ENCODE measurements at places on chromosomes 3 and 15.

DNA sequence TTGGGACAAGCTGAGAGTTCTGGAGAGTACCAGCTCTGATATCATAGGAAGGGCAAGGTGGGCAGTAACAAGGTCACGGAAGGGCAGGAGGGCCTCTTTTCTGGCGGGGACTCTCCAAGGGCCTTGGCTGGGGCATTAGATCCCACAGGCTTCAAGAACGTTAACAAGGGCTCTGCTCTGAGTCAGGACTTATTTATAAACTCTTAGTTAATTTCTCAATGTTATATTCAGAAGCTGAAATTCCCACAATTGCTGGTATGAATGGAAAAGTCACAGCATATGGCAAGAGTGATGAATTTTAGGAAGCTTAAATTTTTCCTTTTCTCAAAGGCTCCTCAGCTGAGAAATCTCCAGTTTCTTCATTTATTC lies 320.2 kb upstream of the TBC1D5 start:
- DNase-seq, result no peak

- DNase-seq, result peak; percentile 23
These were observed 55.8 kb downstream of the PRKCI start for GRCh38 chr3:170277833-170278580.

DNA sequence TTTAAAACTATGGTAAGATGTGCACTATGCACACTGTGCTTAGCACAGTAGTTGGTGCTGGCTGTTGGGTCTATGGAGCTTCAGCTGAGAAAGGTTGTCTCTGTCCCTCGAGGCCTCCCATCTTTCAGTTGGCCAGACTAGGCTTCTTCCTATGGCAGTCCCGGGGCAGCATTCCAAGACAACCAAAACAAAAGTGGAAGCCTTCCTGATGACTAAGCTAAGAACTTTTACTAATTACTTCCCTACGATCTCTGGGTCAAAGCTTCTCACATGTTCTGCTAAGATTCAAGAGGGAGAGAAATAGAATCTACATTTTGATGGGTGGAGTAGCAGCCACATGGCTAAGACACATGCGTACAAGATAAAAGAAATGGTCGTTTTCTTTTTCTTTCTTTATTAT lies 342.8 kb downstream of the TUSC7 start:
- DNase-seq, result peak; percentile 73

DNA sequence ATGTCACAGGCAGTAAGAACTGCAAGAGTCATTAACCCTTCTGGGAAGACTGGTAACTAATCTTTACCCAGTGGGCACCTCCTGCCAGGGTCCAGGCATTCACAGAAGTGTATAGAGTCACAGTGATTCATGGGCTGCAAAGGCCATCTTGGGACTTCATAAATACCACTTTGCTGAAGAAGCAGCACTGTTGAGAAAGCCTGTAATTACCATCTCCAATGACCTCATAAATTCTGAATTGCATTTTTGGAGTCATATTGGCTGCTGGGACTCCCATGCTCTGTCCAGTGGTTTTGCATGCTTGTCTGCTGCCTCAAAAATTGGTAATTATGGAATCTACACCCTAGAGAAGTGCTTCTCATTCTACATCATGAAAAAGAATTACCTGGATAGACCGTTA lies 837.2 kb downstream of the NTRK3 start:
- no peak for DNase-seq

DNA sequence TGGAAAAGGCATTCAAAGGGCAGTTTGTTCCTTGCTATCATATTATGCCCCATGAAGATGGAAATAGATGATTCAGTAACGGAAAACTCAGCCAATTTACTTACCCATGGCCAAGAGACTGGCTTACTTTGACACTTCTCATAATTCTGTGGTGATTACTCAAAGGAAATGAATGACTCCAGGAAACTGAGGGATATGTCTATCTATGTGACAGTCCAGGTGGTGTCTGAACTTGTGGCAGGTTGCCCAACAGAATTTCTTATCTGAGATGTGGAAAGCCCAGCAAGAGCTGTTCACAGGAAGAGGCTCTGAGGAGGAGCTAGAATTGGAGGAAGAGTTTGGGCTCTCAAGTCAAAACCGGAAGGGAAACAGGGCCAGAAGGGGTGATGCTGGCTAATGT lies 91.2 kb downstream of the KCNAB1 start:
- DNase-seq, result peak; percentile 98

DNA sequence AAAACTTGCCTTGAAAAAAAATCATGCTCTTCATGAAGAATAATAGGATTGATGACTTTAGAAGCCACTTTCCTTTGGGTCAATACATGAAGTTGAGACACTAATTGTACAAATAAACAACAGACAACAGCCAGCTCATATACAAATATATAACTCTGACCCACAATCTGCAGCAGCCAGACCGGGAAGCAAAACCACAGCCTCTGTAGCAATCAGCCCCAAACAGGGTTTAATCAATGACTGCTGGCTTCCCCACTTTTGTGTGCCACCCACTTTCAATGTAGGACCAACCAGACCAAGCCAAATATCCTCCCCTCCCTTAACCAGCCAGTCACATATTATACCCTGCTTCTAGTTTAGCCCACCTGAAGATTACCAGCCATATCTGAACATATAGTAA lies 39.0 kb downstream of the IFT57 start:
- DNase-seq, result no peak

DNA sequence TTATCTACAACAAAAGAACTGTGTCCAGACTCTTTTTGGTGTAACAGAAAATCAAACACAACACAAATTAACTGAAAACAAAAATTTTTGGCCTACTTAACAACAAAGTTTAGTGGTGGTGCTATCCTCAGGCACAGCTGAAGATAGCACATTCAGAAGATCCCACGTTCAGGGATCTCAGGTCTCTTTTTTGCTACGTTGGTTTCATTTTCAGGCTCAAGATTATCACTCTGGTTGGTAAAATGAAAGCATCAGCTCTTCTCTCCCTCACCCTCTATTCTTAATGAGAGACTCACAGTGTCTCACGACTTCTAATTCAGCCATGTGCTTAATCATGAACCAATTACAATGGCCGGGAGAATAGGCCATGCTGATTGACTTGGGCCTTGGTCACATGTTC lies 146.9 kb upstream of the PTPRG start:
- no peak for DNase-seq

DNA sequence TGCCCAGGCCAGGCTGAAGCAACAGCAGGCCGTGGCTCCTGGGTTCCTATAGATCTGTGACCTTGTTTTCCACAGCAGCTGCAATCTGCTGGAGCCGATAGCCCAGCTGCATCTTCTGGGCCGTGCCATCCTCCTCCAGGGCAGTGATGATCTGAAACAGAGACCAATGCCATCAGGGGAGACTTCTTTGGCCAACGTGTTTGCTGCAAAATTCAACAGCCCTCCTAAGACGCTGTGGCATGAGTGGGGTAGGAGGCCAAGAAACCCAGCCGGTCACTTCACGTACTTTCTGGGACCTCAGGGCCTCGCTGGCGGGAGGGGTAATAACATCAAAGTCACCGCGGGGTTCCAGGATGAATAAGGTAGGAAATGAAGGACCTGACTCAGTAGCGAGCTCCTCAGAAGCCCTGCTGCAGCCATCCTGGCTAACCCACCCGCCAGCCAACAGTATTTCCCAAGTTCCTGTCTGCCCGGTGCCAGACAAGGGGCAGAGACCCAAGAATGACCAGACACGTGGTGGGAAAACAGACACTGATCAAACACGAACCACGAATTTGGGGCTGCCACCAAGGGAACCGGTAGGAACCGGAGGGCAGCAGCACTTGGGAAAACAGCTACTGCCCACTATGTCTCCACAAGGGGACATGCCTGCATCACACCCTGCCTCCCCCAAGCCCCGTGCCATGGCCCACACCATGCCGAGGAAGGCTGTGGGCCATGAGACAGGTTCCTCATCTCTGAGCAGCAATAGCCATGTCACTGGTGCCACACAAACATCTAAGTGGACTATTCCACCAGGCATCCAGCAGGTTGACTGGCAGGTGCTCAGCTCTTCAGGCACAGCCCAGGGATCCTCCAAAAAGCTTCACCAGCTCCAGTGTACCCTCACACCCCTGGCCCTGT lies 25.2 kb downstream of the PLXNB1 start:
- DNase-seq, result no peak

DNA sequence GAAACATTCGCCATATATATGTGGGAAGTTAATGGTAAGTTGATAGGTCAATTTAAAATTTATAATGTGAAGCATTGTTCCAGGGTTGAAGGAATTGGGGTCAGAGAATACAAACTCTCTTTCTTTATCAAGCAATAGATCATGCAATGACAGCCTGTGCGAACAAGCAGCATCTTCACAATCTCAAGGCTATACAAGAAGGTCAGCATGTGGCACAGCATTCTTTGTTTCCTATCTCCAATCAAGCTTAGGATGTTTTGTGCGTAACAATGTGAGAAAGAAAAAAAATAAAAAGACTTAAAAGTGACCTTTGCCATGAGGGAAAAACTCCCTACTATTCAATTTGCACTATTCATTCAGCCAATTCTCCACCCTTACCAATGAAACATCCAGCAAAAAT lies 288.1 kb upstream of the NECTIN3 start:
- no peak for DNase-seq

DNA sequence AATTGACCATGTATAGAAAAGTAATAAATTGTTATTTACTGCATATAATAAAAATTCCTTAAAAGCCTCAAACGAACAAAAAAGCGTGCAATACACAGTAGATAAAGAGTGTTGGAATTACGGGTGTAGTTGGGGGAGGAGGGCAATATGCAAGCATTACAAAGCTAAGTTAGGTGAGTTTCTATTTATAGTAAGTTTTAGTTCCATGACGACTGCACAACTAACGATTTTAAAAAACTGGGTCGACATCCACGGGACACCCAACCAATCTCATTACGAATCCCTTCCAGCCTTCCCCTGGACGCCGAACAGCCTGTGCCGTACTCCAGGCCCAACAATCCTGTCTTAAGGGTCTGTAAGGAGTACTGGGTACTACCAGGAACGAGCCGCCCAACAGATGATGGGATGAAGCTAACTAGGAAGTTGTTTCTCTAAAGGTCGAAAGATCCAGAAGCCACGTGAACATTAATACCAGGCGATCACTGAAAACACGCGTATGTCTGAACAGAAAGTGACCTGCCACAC lies 677 bp downstream of the POLQ start:
- peak; percentile 37 for DNase-seq

DNA sequence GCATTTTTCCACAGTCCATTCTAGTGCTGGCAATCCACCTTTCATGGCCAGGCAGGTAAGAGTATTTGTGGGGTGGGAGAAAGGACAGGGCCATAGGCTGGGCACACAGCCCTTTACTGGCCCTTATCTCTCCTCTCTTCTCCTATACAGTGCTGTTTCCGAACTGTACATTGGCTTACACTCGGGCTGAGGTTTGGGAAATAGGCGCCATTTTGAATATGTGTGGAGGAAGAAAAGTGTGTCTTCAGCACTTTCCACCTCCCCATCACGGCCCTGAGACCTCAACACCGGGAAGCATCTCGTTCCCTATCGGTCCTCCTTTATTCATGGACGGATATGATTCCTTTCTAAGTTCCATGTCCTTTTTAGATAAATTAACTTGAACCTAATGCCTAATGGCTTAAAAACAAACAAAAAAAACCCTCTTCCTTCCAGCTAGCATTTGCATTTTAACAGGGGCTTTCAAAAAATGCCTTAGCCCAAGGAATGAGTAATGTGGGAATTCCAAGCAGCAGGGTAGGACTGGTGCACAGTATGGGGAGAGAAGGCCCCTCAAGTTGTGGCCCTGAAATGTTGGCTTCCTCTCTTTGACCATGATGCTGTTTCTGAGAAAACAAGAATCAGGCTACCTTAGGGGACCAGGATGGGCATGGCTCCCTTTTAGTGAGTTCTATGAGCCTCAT lies 24.5 kb downstream of the CD86 start:
- no peak for DNase-seq

DNA sequence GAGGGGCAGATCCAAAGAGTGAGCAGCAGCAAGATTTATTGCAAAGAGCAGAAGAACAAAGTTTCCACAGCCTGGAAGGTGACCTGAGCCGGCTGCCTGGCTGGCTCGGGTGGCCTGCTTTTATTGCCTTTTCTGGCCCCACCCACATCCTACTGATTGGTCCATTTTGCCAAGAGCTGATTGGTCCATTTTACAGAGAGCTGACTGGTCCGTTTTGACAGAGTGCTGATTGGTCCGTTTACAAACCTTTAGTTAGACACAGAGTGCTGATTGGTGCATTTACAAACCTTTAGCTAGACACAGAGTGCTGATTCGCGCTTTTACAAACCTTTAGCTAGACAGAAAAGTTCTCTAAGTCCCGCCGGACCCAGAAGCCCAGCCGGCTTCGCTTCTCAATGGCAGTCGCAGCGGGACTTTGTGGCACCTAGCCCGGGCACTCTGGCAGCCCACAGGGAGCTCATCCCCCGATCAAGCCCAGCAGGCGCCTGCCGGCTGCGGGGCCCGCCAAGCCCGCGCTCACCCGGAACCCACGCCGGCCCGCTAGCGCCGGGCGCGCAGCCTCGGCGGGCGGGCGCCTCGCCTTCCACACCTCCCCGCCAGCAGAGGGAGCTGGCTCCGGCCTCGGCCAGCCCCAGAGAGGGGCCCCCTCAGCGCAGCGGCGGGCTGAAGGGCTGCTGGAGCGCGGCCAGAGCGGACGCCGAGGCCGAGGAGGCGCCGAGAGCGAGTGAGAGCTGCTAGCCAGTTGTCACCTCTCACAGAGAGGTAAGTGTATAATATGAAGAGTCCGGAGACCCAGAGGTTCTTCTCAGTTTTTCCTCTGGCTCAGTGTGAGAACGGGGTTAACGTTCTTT lies 339.2 kb downstream of the CHL1 start:
- DNase-seq, result no peak

DNA sequence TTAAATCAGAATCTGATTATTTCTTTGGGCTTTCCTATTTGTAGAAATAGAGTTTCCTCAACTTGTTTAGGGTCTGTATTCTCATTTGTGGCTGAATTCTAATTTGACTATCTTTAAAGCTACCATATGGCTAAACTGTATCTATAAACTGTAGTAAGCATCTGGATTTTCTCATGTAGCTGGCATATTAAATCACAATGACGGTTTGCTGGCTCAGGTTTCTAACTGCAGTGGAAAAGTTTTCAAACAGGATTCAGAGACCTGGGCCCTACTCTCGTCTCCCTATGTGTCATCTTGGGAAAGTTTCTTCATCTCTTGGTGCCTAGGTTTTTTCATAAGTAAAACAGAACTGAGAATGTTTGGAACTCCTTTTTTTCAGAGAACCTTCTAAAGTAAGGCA lies 68.3 kb downstream of the GALK2 start:
- DNase-seq, result no peak

DNA sequence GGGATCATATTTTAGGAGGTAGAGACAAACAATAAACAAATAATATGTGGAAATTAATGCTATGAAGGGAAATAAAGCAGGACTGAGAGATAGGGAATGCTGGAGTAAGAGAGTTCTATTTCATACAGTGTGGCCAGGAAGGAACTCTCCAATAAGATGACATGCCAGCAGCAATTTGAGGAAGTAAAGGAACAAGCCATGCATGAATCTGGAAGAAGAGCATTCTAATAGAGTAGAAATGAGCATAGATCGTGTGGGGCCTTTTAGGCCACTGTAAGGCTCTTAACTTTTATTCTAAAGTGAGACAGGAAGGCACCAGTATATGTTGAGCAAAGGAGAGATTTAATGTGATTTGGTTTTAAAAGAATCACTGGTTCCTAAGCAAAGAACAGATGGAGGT lies 126.3 kb downstream of the DMXL2 start:
- no peak for DNase-seq
